Heart right ventricle (tissue), 16 donors: ENCODE measurements at places on chromosomes 2 and 18. TPM values are rescaled to one million over a fixed set of nuclear protein-coding genes. Genes with fewer than 3 reads are reported as not detected.

DNA sequence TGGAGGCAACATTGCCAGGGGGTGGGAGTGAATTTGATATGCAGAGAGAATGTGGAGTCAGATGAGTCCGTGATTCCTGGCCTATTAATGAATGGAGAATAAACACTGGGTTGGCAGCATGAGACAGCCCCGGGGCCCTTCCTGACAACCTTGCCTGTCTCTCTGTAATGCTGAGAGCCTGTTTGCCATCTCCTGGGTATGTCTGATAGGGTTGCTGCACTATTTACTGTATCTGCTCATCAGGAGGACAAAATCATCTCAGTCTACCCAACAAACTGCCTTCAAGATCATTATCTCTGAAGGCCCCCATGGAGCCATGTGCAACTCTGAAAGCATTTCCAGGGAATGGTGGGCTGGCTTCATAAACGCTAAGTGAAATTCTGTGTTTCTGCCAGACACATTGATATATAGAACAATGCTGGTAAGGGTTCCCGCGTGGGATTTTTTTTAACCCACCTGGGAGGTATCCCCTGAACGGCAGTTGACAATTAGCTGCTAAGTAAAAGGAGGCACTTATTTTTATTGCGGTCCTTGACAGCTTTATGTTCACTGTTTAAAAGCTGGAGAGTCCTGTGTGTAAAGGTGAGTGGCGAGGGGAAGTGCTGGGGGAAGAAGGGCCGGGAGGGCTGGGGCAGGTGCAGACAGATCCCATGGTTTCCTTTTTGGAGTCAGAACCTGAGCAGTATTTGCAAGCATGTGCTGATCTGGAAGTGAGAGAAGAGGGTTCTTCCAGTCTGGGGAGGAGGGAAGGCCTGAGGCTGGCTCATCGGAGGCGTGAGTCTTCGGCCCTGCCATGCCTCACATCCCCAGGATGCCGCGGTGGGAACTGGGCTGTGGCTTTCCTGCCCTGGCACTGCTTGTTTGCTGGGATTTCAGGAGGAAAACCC is 64.8 kb downstream of the ARHGAP25 start:
- no peak for DNase-seq

DNA sequence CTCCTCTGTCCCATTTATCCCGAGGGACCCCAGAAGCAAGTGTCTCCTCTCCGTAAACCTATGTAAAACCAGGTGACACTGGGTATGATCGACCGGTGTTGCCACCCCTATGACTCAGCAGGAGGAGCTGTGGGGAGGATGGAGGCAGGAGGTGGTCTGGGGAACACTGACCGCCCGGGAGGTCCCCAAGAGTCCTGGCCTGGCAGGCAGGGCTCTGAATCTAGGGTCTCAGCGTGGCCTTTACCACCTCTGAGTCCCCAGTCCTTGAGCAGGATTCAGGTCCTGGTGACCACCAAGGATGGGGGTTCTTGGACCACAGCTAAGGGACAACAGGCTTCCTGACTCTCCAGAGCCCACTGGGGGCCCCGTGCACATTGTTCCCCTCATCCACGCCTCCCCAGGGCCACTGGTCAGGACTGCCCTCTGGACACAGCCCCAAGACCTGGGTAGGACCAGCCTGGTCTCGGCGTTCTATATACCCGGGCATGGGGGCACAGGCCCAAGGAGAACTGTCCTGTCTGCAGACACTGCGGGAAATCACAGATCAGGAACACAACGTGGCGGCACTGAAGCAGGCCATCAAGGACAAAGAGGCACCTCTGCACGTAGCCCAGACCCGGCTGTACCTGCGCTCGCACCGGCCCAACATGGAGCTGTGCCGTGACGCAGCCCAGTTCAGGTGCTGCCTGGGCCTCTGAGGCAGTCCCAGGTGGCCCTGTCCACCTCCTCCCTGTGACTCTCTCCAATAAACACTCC is 4.0 kb downstream of the TEKT4 start:
- no peak for DNase-seq

The GPR45 gene
- total RNA-seq: not detected

GRCh38 chr18:6423289-6423688 is 8.6 kb upstream of the L3MBTL4 start:
- no peak for DNase-seq

The ACKR3 gene
- total RNA-seq: 35.9 TPM

The TFPI gene
- 16.2 TPM for total RNA-seq

The DNER gene
- total RNA-seq: 0.67 TPM

DNA sequence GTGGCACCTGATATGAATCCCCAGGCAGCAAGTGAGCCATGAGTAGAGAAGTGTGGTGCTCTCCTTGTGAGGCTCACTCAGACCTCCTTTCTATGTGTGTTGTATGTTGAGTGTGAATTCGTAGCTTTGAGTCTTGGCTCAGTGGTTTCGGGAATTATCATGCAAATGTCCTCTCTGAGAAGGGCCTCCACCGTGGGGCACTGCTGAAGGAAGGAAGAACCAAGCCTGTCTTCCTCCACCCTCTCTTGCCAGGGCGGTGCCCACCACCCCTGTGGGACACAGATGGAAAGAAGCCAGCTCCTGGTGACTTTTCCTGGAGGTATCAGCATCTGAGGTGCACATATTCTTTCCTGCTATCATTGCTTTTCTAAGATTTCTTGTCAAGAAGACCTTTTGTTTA is 156.1 kb downstream of the MYT1L start:
- no peak for DNase-seq

DNA sequence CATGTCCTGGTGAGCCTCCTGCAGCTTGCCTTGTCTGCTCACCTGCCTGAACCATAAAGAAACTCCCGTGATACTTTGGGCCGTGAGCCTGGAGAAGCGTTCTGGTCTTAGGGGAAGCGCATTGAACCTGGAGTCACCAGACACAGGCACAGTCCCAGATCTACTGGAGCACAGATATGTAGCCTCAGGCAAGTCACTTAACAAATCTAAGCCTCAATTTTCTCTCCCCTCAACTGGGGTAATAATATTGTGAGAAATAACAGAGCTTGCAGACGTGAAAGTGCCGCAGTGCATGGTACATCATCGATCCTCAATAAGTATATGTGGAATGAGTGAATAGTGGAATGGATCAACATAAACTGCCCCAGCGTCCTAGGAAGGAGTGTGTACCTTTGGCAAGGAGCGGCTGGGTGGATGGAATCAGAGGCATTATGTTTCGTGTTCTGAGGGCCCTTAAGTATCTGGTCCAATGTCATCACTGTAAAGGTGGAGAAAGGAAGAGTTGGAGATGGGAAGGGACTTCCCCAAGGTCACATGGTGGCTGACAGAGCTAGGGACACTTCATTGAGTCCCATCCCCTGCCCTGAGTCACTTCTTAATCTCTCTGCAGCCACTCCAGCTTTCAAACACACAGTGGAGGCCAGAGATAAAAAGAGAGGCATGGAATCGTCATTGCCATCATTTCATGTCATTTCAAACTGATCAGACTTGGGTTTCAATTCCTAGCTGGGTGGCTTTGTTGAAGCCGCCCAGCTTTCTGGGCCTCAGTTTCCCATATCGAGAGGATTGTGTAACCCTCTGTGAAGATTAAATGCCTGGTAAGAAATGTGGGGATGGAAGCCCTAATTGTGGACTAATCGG is 172.4 kb downstream of the DDX1 start:
- no peak for DNase-seq

GRCh38 chr2:149028377-149028776 is 10.1 kb upstream of the LYPD6B start:
- no peak for DNase-seq

The UCN gene
- 0.51 TPM for total RNA-seq

DNA sequence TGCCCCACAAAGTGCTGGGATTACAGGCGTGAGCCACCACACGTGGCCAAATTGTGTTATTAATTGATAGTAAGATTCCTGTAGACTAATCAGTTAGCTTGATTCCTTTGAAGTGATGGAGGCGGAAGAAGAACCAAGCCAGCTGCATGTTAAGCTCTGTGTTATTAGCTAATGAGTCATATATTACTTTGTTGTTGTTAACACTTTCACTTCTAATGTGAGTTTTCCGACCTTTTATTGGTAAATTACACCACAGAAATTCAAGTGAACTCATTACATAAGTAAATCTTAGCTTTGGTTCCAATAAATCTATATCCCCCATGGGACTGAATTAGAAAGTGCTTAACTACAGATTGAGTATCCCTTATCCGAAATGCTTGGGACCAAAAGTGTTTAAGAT is 20.3 kb downstream of the CHMP1B start:
- DNase-seq: no peak

The ACYP2 gene
- 79.6 TPM for total RNA-seq

The TMEM17 gene
- 2.5 TPM for total RNA-seq

DNA sequence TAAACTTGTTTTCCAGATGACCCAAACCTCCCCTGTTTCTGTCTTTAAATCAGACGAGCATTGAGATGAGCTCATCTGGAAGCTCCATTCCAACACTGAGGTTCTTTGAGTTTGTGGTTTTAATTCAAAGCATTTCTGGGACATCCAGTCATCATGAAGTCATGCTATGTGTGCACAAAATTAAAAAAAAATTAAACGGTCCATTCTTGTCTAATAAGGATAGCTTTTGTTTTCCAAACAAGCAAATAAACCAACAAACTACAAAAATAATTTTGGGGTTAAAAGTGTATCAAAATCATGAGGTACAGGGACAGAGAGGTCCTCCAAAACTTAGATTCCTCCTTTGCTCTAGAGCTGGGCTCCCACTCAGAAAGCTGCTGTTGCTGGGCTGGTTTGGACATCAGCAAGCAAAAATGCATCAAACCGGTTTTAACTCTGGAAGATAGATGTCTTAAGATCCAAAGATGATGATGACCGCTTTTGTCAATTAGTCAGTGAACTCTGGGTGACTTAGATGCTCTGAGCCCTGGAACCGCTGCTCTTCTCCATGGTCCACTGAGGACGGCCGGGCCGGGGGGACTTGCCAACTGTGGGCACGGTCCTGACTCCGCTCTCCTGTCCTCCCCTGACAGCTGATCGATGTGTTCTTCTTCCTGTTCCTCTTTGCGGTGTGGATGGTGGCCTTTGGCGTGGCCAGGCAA is 65.4 kb downstream of the TRPM8 start:
- no peak for DNase-seq

The LONRF2 gene
- total RNA-seq: 15.7 TPM

GRCh38 chr2:69582582-69583176 is 60.9 kb downstream of the AAK1 start:
- DNase-seq: peak; percentile 68
